ENCODE measurements at places on chromosomes 2 and 18.

- DNase-seq: no peak
Measured at GRCh38 chr2:39780825-39781600, 2.0 kb upstream of the THUMPD2 start.

DNA sequence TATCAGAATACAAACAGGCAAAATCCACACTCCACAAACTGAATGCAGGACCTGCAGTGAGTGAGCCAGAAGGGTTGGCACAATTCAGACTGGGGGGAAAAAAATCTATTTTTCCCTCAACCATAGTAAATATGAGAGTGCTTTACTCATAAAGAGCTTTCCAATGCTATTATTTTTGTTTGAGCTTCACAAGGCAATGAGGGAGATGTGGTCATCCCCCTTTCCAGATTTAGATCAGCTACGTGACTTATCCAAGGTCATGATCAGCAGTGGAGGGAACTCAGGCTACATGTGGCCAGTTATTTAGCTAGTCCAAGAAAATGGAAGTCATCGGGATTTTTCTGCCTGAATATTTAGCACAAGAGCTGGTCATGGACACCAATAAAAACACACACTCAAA is 120.4 kb upstream of the KLF7 start:
- no peak for DNase-seq

- no peak for DNase-seq
Measured at GRCh38 chr18:22391407-22392345, 26.0 kb downstream of the CTAGE1 start.

- no peak for DNase-seq
Measured at GRCh38 chr2:136214307-136215200, 96.6 kb upstream of the CXCR4 start.

- DNase-seq: no peak
Measured at GRCh38 chr18:66013969-66014368, 263.2 kb downstream of the CDH7 start.

GRCh38 chr2:195818526-195818925 is 161.5 kb downstream of the SLC39A10 start:
- DNase-seq: no peak

GRCh38 chr2:218860950-218861381 is 1.4 kb downstream of the WNT6 start:
- DNase-seq: no peak

DNA sequence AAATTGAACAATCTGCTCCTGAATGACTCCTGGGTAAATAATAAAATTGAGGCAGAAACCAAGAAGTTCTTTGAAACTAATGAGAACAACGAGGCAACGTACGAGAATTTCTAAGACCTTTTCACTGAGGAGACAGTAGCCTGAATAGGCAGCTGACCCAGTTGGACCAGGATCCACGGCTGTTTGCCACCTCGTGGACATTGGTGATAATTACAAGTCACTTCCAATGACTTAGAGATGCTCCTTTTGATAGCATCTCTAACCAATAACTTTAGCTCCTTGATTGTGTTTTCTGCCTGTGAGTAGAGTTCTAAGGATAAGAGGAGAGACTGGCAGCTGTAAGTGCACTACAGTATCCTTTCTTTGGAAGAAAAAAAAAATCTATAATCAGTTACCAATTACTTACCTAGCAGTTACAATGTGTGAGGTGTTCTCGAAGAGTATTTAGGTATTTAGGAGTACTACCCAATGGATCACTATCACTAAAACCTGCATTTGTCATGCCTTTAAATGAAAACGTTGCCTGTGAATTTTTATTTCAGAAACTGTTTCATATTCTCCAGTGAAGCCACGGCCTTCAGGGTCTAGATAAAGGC is 31.3 kb upstream of the CNTNAP5 start:
- no peak for DNase-seq

GRCh38 chr2:189719571-189719970 is 43.0 kb downstream of the OSGEPL1 start:
- no peak for DNase-seq

GRCh38 chr2:183927406-183928325 is 670.7 kb upstream of the ZNF804A start:
- no peak for DNase-seq

DNA sequence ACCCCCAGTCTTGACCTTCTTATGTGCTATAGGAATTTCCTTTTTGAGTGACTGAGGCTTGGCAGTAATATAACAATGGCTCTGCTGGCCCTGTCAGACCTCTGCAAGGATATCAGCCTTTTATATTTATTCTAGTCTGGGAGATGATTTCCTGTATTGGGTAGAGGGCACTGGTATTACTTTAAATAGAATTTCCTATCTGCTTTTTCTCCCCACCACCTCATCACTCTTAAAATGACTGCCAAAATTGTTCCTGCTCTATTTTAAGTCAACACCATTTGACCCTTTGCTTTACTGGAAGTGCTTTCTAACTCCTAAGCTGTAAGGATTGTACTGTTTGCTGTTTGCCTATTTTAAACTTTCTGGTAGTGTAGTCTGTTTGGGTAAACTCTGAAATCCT is 658.4 kb upstream of the FSHR start:
- DNase-seq: no peak

GRCh38 chr2:8617048-8617447 is 64.8 kb upstream of the ID2 start:
- no peak for DNase-seq

DNA sequence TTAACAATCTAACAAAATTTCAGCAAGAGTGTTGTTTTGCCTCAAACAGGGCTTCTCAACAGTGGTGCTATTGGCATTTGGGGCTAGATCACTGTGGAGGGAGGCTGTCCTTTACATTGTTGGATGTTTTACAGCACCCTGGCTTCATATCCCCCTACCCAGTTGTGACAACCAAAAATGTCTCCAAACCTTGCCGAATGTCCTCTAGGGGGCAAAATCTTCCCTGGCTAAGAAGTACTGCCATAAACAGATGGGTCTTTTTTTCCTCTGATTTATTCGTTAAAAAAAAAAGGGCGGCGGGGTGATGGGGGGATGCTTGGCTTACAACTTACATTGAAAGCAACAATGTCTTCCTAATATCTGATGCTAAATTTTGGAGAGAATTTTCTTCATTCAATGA is 207.6 kb upstream of the CCDC150 start:
- no peak for DNase-seq

DNA sequence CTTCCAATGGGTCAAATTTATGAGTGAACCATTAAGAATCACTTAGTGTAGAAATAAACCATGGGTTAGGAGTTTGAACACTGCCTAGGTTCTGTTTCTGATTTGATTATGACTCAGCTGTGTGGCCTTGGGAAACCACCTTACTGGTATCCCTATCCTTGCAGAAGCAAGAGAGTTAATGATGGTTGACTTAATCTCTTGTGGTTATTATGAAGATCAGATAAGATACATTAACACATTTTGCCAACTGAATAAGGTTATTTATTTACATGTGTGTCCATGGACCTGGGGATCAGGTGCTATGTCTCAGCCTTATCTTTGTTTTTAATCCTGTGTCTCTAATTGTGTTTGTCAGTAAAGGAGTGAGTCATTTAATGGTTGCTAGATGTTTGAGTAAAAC is 5.4 kb upstream of the KCNJ13 start:
- no peak for DNase-seq

DNA sequence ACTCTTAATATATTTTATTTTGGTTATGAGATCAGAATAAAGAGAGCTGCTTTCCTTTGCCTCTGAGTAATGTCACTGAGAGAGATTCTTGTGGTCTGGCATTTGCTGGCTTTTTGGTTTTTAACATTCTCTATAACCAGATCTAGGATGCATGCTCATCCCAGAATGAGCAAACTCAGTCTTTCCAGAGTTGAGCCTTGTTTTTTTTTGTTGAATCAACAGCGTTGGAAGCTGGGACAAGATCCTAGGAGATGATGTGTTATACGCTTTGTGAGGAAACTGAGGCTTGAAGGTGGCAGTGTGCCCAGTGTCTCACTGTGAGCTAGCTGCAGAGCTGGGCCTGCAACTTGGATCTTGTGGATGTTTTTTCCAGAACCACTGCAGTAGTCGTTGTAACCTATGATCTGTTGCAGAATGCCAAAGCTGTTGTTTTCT is 19.5 kb downstream of the MYO1B start:
- DNase-seq: no peak

GRCh38 chr2:191314697-191315364 is 69.6 kb downstream of the MYO1B start:
- no peak for DNase-seq

GRCh38 chr2:106129150-106129549 is 65.0 kb downstream of the UXS1 start:
- DNase-seq: no peak

DNA sequence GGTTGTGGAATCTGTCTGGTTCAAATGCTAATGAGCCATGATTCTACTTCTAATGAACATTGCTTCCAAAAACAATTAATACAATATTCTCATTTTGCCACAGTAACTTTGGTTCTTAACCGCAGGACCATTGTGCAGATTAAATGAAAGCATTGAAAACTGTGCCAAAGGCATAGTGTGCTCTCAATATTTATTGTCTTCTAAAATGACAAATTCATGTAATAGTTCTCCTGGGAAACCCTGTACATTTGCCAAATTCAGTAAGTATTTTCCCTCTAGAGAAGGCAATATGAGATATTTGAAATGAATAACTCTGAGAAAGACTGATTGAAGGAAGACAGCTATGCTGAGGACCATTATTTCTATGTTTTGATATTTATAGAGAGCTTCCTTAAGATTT is 246.3 kb downstream of the CCDC102B start:
- no peak for DNase-seq

DNA sequence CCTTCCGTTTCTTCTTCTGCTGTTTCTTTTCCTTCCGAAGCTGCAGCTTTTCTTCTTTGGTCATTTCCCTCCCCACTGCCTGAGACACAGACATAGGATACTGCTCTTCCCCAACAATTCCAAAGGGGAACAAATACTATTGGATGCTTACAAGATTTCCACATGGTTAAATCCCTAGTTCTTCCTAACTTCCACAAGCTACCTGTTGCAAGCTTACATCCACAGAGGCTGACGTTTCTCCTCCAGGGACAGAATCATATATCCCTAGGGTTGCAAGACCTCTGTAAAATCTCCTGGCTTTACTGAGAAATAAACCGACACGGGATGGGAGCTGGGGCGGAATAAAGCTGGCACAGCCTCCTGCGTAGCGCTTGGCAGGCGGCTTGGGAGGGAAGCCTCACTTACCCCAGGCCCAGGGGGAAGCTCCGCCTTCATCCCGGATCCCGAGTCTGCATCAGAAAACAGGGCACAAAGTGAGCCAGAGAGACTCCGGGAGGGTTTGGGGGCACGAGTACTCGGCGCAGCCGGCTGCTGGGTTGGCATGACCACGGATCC is 590 bp downstream of the EIF2B4 start:
- no peak for DNase-seq

DNA sequence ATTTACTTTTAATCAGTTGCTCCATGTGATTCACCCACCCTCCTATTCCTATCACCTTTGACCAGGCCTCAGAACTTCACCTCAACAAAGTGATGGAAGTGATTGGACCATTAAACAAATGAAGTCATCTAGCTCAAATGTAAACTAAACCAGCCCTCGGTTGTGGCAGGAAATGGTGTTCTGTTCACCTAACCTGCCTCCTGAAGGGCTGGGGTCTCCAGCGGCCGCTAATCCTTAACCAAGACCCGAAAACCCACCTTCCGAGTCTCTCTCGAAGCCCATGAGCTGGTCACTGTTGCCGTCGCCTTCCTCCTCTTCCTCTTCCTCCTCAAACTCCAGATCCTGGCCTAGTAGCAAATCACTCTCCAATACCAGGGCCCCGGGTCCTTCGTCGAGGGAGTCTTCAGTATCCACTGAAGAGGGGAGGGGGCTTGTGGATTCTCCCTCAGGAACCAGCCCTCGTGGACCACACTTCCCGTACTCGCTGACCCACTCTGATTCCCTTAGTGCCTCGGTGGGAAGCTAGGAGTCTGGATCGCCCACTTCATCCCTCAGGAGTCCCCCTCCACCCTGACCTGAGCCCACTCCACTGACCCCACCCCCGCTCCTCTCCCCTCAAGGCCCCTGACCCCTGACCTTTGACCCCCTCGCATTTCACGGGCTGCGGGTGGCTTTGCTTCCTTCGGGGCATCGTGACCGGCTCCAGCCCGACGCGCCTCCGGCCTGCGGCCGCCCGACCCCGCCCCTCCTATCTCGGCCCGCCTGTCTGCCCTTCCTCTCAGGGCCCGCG is 503 bp downstream of the ZNF513 start:
- no peak for DNase-seq

DNA sequence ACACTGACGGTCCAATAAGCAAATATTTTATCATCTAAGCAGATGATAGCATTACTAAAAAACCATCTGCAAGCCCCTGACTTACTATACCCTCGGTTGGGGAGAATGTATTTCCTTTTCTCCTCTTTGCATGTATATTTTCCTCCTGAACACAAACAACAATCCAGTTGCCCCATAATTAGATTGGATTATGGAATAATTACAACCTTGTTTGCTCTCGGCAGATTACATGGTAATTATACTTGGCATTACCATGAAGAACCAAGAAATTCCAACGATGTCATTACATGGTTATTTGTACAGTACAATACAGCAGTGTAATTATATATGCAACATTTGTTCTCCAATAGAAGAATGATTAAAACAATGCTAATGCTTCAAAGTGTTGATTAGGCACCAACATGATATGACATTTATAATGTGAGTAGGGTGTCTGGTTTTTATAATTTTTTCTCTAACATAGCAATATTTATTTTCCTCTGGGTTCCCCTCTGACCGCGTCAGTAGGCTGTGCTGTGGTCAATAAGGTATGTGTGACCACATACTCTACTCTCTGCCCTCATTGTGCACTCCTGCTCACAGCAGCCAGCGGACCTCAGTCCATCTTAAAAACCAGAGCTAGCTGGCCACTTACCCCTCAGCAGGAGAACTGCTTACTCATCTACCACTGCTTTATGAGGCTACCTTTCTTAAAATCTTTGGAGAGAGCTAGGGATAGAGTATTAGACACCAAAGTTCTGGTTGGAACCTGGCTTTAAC is 176.1 kb downstream of the INSIG2 start:
- no peak for DNase-seq

DNA sequence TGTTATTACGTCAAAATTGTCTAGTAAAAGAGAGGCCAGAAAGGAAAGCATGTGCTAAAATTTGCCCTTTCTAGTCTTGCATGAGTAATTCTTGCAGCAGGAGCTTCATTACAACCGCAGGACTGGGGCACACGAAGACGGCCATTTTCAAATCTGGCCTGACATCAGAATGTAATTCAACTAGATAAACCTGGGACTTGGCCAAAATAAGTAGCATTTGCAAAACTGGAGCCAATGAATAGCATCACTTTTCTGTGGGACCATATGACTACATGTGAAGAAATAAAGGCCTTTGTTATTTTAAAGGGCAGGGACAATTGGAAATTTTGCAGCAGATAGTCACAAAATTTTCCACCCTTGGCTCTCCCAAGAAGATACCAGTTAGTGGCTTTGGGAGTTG is 3.0 kb upstream of the FZD7 start:
- no peak for DNase-seq

GRCh38 chr2:199707593-199708185 is 143.3 kb downstream of the FTCDNL1 start:
- no peak for DNase-seq

Data from KG1 (cell line).